ENCODE measurements at places on chromosomes 6 and 20. TPM values are rescaled to one million over a fixed set of nuclear protein-coding genes. Genes with fewer than 3 reads are reported as not detected.

- DNase-seq: no peak
- H3K36me3 ChIP-seq: no peaks in the 10 kb centered on the region
- no peaks in the 10 kb centered on the region for H3K27me3 ChIP-seq
- H3K27ac ChIP-seq: no peak overlapping the region
These were observed 236.1 kb downstream of the PACRG start for GRCh38 chr6:162963861-162964260.

DNA sequence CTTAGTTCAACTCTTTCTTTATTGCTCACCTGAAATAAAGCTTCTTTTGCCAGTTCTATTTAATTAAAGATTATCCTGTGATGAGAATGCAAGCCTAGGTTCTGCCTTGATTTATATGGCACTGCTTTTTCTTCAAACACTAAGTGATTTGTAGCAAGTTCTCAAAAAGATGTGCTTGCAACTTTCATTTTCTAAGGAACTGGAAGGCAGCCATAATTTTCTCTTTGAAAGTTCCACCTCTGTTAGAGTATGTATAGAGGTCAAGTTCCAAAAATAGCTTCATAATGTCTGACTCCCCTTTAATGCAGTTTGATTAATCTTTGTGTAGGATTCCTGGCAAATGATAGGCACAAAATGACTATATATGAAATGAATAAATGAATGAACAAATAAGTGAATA lies 528.3 kb upstream of the FLRT3 start:
- no peak for DNase-seq
- H3K4me3 ChIP-seq: no peak overlapping the region
- no peaks in the 10 kb centered on the region for H3K4me1 ChIP-seq
- no peak overlapping the region for H3K27ac ChIP-seq

The DLK2 gene
- 0.61 TPM for total RNA-seq

The TRIM38 gene
- total RNA-seq: 5.8 TPM

DNA sequence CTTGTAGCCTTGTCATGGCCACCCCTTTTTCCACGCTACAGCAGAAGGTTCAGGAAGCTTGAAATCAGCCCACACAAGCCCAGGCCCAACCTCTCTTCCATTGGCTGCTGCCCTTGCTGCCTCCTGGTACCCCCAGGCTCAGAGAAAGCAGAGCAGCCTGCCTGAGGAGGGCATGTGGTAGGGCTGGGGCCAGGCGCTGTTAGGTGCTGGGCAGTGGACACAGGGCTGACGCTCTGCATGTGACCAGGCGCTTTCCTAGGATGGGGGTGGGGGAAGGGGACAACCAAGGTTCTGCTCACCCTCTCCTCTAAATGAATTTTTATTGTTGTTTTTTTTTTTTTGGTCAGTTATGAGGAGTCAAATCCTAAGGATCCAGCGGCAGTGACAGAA lies 36.3 kb upstream of the ID1 start:
- peaks cover 33% of the 10 kb centered on the region for H3K4me1 ChIP-seq
- H3K27ac ChIP-seq: peak overlapping the region; percentile 94
- no peak for DNase-seq
- H3K4me3 ChIP-seq: no peak overlapping the region

The TAAR5 gene
- total RNA-seq: not detected

- H3K27ac ChIP-seq: peak overlapping the region; percentile 80
- H3K36me3 ChIP-seq: peaks cover 10% of the 10 kb centered on the region
- H3K27me3 ChIP-seq: peaks cover 4% of the 10 kb centered on the region
- DNase-seq: no peak
These were observed 12.5 kb downstream of the PRDM1 start for GRCh38 chr6:106098383-106099234.

The PDE10A gene
- total RNA-seq: 22.4 TPM

GRCh38 chr6:68572975-68573374 lies 62.1 kb upstream of the ADGRB3 start:
- H3K27ac ChIP-seq: no peak overlapping the region
- no peak overlapping the region for H3K4me3 ChIP-seq
- H3K27me3 ChIP-seq: no peaks in the 10 kb centered on the region
- no peak for DNase-seq
- H3K36me3 ChIP-seq: no peaks in the 10 kb centered on the region

The LY6G5B gene
- total RNA-seq: 5.2 TPM

The IL17F gene
- total RNA-seq: not detected

DNA sequence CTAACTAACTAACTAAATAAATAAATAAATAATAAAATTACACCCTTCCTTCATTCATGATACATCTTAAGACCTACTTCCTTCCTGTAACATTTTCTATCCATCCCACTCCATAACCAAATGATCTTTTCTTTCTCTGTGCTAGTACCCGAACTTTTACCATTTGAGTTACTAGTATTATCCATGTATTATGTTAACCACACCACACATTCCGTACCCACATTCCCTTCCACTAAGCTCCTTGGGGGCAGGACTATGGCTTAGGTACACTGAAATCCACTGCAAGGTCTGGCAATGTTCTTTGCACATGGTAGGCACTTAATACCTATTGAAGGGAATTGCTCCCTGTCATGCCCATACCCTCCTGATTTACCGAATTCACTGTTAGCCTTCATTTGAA lies 24.9 kb downstream of the REPS1 start:
- H3K4me1 ChIP-seq: peaks cover 49% of the 10 kb centered on the region
- no peaks in the 10 kb centered on the region for H3K27me3 ChIP-seq
- no peak overlapping the region for H3K27ac ChIP-seq
- H3K36me3 ChIP-seq: no peaks in the 10 kb centered on the region
- no peak overlapping the region for H3K4me3 ChIP-seq

DNA sequence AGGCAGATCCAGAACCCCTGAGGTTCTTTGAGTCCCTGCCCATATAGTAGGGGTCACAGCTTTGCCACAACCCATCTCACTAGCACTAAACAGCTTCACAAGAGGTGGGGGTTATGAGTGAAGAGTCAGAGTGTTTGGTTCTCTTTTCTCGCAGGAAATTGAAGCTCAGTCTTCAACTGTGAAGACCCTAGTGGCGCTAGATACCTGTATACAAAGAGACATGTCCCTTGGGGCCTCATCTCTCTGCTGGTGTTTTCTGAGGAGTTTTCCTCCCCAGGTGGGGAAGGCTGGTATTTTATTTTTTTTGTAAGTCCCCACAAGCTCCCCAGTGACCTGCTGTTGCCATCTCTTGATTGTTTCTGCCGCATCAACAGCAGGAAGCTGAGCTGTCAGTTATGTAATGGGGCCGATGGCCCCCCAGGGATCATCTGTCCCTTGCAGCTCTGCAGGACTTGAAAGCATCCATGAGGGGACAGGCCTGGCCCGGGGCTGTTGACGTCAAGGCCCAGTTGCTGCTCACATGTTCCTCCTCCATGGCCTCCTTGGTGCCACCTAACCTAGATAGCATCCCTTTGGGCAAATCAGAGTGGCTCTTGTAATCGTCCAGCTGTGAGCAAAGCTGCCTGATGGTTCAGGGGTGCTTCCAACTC lies 23.1 kb downstream of the STK35 start:
- no peak overlapping the region for H3K27ac ChIP-seq
- H3K36me3 ChIP-seq: peaks cover 12% of the 10 kb centered on the region
- H3K4me3 ChIP-seq: no peak overlapping the region
- no peak for DNase-seq

The PPP1R14C gene
- 92.5 TPM for total RNA-seq

The RBPJL gene
- total RNA-seq: not detected

The CCDC170 gene
- total RNA-seq: 0.28 TPM

GRCh38 chr6:161536224-161536630 lies 262.4 kb upstream of the AGPAT4 start:
- peaks cover 4% of the 10 kb centered on the region for H3K4me1 ChIP-seq
- DNase-seq: no peak
- no peak overlapping the region for H3K27ac ChIP-seq
- no peaks in the 10 kb centered on the region for H3K36me3 ChIP-seq
- H3K4me3 ChIP-seq: no peak overlapping the region

DNA sequence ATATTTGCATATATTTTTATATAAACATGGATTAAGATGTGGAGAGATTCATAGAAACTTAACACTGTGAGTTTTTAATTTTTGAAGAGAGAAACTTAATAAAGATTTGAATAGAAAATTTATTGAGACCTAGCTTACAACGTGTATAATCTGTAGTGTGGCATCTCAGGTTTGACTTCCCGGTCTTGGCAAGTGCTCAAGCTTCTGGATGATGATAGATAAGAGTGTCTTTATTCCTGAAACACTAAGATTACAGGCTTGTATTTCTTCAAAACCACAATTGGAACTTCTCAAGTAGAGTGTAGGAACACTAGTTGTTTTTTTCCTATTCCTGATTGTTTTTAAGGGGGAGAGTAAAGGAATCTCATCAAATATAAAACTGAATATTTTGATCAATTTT lies 64.6 kb upstream of the NOTCH4 start:
- H3K27me3 ChIP-seq: no peaks in the 10 kb centered on the region
- no peak overlapping the region for H3K4me3 ChIP-seq
- no peaks in the 10 kb centered on the region for H3K36me3 ChIP-seq
- no peak overlapping the region for H3K27ac ChIP-seq

All from heart left ventricle (tissue), 16 donors.